ENCODE measurements at places on chromosomes 7 and 10.

GRCh38 chr10:66538371-66538770 lies 387.5 kb upstream of the LRRTM3 start:
- DNase-seq, result no peak

DNA sequence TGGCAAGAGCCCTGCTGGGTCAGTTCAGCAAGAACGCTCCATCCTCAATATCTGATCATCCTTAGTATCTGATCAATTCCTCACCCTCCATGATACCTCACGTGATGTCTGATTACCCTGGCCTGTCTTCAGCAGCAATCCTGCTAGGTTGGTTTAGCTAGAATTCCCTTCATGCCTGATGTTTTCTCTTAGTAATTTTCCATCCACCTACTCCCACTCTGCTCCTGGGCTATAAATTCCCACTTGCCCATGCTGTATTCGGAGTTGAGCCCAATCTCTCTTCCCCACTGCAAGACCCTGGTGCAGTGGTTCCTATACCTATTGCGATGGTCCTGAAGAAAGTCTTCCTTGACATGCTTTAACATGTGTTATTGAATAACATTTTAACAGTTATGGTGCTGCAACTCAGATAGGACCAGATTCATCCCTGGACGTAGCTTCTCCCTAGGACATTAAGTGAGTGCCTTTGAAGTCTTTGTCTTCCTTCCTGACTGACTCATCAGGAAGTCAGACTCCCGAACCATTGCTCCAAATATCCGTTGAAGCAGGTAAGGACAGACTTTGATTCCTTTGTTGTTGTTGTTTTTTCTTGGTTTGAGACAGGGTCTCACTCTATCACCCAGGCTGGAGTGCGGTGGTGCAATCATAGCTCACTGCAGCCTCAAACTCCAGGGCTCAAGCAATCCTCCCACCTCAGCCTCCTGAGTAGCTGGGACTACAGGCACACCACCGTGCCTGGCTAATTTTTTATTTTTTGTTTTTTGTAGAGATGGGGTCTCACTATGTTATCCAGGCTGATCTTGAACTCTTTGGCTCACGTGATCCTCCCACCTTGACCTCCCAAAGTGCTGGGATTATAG lies 29.4 kb upstream of the CLDN3 start:
- no peak for DNase-seq

GRCh38 chr10:98858525-98858924 lies 377.1 kb downstream of the HPSE2 start:
- no peak for DNase-seq

- no peak for DNase-seq
Observed at GRCh38 chr10:45513551-45513950, 139.5 kb downstream of the ALOX5 start.

DNA sequence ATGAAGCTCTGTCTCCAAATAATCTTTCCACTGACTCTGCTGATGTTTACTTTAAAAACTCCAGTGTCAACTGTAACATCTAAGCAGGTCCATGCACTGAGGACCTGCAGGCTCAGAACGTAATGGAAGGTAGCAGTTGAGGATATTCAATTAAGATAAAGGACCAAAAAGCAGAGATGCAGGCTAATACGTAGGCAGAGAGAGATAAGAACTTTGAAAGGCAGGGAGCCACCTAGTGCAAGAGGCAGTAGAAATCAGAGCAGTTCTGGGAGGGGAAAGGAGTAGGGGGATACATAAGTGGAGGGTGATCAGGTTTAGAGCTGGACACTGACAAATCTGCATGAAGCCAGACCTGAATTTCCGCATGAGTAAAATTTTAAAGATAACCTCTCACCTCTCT lies 114.5 kb upstream of the POM121L12 start:
- no peak for DNase-seq

- peak; percentile 53 for DNase-seq
Observed at GRCh38 chr10:26448706-26449435, 10.7 kb downstream of the APBB1IP start.

DNA sequence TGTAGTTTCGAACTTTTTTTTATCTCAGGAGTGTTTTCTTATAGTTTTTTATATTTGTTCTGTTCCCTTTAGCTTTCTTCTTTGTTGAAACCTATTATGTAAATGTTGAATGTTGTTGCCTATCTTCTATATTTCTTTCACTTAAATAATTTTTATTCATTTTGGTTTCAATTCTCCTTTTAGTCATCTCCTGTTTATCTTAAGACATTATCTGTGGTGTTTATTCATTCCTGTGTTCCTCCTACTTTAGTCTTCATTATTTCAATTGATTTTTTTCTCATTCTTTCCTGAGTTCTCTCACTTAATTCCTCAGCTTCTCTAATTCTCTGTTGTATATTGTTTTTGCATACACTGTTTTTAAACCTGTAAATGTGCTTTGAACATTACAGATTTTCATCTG lies 64.1 kb downstream of the XPNPEP1 start:
- DNase-seq, result no peak

GRCh38 chr10:23870651-23871610 lies 338.0 kb upstream of the KIAA1217 start:
- DNase-seq, result no peak

DNA sequence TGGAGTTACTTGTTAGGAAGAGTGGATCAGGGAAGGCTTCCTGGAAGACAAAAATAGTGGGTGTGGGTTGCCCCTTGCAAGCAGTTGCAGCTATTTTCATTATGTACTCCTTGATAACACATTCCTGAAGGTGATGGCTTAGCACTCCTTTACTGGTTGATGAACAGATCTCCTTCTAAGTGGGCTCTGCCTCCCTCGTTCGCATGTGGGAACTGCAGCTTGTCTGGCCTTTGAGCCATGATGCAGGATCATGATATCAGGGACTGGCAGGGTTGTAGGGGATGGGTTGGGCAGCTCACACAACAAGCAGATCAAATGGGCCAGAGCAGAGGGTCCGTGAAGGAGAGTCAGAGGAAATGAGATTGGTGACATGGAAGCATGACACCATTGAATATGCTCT lies 28.8 kb upstream of the LRRC4 start:
- no peak for DNase-seq

GRCh38 chr10:123995082-123995460 lies 98.3 kb downstream of the CHST15 start:
- no peak for DNase-seq

GRCh38 chr7:115356139-115356746 lies 434.3 kb downstream of the MDFIC start:
- DNase-seq, result no peak

DNA sequence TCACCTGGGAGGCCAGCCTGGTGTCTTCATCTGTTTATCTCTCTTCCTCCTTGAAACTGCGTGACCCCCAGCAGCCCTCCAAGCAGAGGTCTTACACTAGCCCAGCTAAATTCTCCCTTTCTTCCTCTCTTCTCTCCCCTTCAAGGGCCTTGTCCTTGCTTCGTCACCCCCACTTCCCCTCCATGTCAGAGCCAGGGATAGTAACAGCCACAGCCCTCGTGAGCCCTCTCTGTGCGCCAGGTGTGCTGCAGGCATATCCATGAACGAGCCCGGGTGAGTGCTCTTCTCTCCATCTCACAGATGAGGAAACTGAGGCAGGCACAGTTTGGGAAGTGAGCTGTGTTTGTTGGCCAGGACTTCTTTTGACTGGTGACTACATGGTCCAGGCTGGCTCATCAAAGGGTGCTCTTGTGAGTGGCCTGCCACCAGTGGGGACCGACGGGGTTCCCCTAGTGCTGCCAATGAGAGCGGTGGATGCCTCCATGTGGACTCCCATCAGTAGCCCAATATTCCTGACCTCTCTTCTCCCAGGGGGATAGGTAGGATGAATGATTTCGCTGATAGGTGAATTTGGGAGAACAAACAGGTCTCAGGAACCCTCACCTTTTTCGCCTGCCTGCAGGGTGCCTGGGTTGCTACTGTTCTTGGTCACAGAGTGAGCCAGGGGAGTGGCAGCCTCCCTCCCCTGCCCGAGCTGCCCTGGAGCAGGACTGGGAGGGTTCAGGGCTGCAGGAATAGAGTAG lies 38.1 kb downstream of the ADRA2A start:
- DNase-seq, result no peak

DNA sequence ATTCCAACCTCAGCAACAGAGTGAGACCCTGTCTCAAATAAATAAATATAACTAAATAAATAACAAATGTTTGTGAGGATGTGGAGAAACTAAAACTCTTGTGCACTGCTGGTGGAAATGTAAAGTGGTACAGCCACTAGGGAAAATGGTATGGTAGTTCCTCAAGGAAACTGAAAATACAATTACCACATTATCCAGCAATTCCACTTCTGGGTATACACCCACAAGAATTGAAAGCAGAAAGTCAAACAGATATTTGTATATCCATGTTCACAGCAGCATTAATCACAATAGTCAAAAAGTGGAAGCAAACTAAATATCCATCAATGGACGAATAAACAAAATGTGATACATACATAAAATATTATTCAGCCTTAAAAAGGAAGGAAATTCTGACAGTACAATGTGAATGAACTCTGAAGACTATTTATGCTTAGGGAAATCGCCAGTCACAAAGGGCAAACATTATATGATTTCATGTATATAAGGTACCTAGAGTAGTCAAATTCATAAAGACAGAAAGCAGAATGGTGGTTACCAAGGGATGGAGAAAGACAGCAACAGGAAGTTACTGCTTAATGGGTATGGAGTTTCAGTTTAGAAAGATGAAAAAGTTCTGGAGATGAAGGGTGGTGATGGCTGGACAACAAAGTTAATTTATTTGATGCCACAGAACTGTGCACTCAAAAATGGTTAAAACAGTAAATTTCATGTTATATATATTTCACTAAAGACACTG lies 9.8 kb downstream of the ARHGAP12 start:
- DNase-seq, result no peak

- no peak for DNase-seq
Observed at GRCh38 chr10:81179805-81180452, 642.2 kb downstream of the SH2D4B start.

- DNase-seq, result no peak
Observed at GRCh38 chr10:49694466-49694865, 15.0 kb downstream of the C10orf53 start.

- DNase-seq, result no peak
Observed at GRCh38 chr7:94274828-94275227, 119.9 kb upstream of the COL1A2 start.

DNA sequence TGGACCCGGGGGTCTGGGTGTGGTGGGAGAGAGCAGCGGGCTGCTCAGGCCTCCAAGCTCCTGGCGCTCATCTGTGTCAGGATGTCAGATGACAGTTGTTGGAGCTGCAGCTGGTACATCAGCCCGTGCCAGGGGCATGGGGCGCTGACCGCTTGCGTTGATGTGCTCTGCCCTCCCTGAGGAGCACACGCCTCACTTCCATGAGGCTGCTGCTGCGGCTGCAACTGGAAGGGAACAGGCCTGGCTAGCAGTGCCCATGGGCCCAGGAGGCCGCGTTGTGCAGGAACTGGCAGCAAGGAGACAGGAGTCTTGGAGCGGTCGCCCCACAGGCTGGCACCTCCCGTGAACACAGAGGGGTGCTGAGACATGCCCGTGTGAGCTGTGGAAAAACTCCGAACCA lies 361.3 kb upstream of the MKI67 start:
- no peak for DNase-seq

GRCh38 chr7:29866490-29866930 lies 60.2 kb downstream of the WIPF3 start:
- DNase-seq, result no peak

- no peak for DNase-seq
Observed at GRCh38 chr10:125689955-125690569, 7.1 kb upstream of the TEX36 start.

DNA sequence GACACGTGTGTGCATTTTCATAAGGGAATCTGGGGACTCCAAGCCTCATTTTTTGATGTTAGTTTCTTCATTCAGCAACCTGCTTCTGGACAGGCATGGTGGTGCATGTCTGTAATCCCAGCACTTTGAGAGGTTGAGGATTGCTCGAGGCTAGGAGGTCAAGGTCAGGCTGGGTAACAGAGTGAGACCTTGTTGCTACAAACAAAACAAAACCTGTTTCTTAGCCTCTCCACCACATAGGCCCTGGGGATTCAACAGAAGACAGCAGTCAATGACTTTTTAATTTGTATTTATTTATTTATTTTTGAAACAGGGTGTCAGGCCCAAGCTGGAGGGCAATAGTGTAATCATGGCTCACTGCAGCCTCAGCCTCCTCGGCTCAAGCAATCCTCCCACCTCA lies 6.9 kb upstream of the CYTH3 start:
- no peak for DNase-seq

GRCh38 chr7:108109221-108109908 lies 20.8 kb downstream of the LAMB4 start:
- DNase-seq, result no peak

DNA sequence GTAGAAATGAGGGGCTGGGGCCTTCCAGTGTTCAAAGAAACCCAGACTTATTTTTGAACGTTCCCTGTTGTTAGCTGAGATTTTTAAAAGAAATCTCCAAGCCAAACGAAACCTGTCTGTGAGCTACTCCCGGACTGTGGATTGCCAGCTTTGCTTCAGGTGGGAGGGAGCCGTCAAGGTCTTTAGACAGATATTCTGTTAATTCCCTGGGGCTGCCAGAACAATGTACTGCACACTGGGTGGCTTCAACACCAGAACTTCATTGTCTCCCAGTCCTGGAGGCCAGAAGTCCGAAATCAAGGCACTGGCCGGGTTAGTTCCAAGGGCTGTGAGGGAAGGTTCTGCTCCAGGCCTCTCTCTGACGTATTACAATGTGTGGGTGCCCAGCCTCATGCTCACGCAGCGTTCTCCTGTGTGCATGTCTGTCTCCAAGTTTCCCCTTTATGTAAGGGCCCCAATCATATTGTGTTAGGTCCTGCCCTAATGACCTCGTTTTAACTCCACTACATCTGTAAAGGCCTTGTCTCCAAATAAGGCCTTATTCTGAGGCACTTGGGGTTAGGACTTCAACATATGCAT lies 60.0 kb upstream of the GJD4 start:
- DNase-seq, result no peak

GRCh38 chr7:5711409-5711808 lies 70.1 kb downstream of the RNF216 start:
- DNase-seq, result no peak

DNA sequence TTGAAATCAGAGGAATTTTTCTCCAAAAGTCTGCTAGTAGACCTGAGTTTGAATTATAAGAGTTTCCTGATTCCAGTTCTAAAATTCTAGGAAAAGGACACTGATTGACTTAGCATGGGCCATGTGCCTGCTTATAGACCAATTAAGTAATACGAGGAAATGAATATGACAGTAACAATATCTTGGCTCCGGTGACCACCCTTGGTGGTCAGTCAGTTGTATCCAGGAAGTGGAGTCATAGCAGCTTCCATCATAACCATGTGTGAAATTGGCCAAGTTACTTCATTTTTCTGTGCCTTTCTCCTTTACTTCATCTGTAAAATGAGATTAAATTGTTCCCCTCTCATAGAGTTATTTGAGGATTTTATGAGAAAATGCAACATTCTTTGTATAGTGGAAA lies 66.9 kb downstream of the MTPAP start:
- DNase-seq, result no peak

GRCh38 chr7:128359336-128359735 lies 2.2 kb downstream of the PRRT4 start:
- no peak for DNase-seq

- no peak for DNase-seq
Observed at GRCh38 chr7:77327067-77327931, 88.8 kb downstream of the GSAP start.

GRCh38 chr10:17062955-17063484 lies 66.6 kb downstream of the CUBN start:
- DNase-seq, result no peak

GRCh38 chr7:110835849-110836248 lies 255.1 kb upstream of the LRRN3 start:
- no peak for DNase-seq

GRCh38 chr7:137636376-137636775 lies 210.4 kb downstream of the DGKI start:
- no peak for DNase-seq
